Glomerular endothelial cell (primary cell): ENCODE measurements at places on chromosomes 7 and 10. TPM values are rescaled to one million over a fixed set of nuclear protein-coding genes. Genes with fewer than 3 reads are reported as not detected.

DNA sequence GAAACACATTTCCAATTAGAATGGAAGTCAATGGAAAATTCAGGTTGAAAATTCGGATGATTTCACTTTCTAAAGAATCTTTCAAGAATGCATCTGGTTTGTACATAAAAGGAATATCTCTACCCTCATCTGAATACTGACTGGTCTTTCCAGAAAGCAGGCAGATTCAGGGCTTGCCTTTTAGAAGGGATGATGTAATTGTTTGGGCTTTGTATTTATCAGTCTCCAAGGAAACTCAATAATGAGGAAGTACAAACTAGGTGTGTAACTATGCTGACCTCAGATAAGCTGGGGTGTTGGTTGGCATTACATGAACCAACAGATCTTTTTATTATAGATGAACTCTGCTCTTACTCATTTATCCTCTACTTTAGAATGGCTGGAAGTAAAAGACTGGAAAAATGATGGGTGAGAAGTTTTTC, 24.1 kb downstream of the PDLIM1 start:
- DNase-seq: peak; percentile 94

DNA sequence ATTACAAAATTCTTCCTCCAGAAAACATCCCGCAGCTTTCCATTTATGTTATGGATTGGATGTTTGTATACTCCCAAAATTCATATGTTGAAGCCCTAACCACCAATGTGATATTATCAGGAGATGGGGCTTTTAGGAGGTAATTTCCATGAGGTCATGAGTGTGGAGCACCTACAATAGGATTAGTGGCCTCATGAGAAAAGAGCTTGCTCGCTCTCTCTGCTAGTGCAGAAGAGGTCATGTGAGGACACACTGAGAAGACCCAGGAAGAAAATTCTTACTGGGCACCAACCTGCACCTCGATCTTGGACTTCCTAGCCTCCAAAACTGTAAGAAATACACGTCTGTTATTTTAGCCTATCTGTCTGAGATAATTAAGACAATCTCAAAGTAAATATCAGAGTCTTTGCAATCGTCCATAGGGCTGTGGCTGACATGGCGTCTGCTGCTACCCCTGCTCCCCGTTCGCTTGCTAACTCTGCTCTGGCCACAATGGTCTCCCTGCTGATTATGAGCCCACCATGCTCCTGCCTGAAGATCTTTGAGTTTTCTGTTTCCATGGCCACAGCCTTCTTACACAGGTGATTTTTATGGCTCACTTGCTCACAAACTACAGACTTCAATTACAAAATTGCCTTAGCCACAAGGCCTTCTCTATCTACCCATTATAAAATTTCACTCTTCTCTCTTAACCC, 333.3 kb downstream of the CACNA2D1 start:
- no peak for DNase-seq

DNA sequence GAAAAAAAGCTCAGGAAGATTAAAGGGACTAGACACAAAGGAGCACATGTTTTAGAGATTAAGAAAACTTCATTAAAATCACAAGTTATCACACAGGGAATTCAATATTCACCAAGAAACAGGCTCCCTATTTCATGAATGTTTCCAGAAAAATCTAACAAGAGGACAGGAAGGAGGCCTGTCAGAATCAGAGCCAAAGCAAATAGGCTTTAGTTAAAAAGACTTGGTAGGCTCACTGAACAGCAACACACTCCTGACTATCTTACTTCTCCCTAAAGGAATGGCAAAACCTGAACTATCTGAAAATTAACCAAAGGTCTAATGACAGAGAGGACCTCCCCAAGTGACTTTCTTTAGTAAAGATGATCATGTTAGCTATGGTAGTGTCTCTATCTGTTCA, 188.3 kb upstream of the MEOX2 start:
- DNase-seq: no peak

DNA sequence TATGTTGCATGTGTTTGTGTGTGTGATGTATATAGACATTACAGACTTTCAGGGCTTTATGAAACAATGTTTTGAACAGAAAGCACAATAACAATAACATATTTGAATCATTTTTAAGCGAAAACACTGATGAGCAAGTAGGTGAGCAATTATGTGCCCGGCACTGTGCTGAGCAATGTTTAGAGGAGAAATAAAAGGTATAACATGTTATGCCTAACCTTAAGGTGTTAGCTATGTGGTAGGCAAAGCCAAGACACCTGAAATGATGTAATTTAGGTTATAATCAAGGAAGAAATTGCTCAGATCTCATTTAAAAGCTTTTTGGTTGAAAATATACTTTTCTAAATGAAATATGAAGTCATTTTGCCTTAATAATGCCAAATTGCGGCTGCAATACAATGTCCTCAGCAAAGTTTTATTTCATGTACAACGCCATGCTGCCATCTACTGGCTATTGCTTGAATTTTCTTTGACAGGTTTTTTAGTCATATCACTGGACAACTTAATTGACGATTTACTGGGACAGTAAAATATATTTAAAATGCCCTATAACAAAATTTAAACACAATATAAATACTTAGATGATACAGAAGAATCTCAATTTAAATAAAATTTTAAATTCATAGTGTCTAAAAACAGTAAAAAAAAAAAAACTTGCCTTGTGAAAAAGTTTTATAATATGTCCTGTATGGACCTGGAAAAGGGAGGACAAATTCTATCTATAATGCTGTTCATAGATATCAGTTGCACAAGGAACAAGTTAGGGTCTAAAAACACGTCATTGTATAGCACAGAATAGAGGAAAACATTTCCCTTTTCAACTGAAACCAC, 131.1 kb upstream of the CDK1 start:
- DNase-seq: peak; percentile 57

The PRSS37 gene
- total RNA-seq: not detected in 2 replicates

- no peak for DNase-seq
These were observed 3.0 kb downstream of the RET start for GRCh38 chr10:43079856-43080255.

GRCh38 chr10:131258256-131258655, 53.3 kb downstream of the TCERG1L start:
- DNase-seq: no peak
